AG04450 (cell line): ENCODE measurements at places on chromosomes 13 and 19.
A peak's percentile ranks its signal among the peaks of the same experiment; 100 is the strongest.

DNA sequence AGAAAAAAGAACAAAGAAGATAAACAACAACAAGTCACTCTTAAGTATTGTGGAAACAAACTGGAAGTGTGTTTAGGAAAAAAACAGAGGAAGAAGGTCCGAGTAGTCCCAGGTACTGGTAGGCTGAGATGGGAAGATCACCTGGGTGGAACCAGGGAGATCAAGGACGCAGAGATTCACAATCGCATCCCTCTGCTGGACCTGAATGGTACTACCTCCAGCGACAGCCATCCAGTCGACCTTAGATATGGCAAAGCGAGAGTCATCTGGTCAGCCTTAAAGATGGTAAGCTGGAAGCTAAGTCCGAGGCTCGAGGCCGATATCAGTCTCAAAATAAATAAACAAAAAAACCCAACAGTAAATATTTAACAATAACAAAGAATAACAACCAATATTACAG, 44.9 kb upstream of the ZNF91 start:
- DNase-seq, result no peak

DNA sequence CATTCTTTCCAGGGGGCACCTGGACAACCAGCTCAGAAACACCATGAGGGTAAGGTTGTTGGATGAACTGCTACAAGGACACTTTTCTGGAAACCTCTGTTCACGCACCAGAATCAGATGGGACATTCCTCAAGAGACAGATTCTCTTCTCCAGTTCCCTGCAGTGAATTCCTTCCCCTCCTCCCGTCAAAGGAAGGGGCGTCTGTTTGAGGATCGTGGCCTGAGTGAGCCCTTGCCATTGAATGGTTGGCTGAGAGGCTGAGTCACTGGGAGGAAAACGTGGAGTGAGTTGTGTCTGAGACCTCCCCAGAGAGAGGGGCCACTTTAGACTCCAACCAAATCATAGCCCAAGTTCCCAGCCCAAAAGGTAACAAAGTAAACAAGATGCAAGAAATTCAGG, 79.4 kb upstream of the ZNF507 start:
- DNase-seq, result no peak

DNA sequence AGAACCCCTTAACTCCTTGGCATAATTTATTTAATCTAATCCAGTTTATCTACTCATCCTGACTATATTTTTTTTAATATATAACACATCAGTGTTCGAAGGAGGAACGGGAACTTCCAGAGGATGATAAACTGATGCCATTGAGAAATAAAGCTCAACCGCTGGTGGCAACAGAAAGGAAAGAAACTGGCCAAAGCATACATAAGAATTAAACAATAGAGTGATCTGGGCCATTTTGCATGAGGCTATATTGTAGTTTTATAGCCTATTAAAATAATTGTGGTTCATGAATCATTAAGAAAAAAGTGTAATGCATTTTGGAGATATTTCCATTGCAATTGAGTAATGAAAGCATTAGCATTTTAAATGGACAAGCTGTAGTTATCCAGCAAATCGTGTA, 94.2 kb downstream of the FRY start:
- no peak for DNase-seq

DNA sequence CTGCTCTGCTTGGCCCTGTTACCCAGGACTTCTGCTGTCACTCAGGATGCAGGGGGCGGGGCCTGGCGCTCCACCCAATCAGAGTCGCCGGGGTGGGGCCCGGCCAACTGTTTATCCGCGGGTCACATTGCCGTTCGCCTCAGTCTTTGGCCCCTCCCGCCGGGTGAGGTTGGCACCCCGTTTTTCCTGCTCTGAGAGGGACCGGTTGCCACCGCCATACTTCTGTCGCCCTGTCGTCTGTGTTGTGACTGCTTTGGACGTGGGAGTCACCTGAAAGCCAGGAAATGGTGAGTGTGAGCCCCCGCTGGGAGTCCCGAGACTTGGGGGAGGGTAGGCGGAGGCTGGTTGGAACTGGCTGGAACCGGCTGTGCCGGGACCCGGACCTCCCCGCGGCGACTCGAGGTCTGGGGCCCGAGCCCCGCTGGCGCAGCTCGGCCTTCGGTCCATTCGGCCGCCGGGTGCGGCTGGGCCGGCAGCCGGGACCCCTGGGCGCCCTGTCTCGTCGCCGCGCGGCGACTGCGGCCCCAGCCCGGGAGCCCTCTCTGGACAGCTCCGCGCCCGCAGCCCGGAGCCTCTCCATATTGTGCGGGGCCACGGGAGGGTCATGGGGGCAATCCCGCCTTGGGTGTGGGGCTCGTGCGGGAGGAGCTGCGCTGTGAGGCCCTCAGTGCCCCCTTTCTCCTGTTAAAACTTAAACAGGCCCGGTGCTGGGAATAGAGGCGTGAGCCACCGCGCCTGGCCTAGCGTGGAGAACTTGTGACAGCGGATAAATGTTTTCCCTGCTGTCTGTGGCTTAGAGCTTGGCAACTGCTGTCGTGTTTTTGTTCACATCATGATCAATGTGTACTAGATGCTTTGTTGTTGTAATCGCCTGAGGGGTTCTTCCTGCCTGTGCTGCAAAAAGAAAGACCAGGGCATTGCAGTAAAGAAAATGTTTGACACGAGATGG, at the start of gene ZNF844:
ZNF844 (plus strand) TSS at position 142 of the 949 bp plus-strand sequence; CDS start at position 285, 143 bp downstream.
- peak; percentile 57 for DNase-seq

DNA sequence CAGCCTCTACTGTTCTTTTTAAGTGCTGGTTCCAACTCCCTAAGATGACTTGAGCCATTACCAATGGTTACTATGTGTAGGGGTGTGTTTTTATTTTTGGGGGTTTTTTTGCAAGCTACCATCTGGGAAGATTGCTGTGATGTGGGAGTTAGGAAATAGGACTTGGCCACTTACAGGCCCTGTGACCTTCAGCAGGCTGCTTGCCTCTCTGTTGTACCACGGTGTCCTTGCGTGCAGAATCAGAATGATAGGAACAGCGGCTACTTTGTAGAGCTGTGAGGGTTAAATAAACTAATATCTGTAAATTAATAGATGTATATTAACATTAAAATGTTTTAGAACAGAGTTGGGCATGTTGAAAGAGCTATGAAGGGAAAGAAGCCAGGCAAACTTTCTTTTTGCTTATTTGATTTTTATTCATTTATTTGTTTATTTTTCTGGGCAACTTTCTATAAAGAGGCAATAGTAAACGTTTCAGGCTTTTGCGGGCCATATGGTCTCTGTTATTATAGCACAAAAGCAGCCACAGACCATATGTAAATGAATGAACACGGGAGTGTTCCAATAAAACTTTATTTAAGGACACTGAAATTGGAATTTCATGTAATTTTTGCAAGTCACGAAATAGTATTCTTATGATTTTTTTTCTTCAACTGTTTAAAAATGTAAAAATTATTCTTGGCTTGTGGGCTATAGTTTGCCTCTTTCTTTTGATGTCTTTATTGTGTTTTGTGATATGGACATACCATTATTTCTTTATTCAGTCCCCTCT, 26.4 kb upstream of the EHD2 start:
- DNase-seq, result no peak

DNA sequence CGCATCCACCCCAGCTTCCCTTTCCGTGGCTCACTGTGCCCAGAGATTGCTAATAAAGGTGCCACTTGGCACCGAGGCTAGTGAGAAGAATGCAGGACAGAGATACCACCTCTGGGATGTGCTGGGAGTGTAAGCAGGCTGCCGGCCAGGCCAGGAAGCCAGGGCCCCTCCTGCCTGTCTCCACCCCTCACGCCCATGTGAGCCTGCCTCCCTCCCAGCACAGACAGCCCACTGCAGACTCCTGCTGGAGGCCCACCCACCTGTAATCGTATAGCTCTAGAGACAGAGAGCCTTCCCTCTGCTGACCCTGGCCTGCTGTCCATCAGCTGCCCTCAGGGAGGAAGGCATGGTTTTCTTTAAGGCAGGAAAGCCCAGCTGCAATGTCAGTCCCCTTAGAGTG, 13.9 kb downstream of the VSTM2B start:
- DNase-seq, result no peak

- peak; percentile 26 for DNase-seq
Measured at GRCh38 chr13:52195401-52195837, 36.0 kb upstream of the NEK3 start.

DNA sequence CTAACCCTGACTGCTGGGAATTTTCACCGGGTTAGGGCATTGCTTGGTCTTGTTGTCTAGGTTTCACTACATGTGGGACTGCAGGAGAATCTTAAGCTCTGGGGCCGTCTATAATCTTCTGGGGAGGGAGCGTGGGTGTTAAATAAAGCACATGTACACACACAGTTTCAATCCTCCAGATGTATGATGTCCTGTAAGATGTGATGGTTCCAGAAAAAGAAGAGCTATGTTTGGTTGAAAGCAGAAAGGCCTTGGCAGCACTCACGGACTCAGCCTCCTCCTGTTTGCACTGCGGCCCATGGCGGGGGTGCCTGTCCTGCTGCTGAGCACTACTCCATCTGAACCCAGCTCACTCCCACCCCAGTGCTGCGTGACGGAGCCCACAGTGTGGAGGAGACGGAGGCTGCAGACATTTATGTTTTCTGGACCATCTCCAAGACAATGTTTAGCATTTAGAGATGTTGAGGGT, 343.5 kb downstream of the TEX29 start:
- no peak for DNase-seq

DNA sequence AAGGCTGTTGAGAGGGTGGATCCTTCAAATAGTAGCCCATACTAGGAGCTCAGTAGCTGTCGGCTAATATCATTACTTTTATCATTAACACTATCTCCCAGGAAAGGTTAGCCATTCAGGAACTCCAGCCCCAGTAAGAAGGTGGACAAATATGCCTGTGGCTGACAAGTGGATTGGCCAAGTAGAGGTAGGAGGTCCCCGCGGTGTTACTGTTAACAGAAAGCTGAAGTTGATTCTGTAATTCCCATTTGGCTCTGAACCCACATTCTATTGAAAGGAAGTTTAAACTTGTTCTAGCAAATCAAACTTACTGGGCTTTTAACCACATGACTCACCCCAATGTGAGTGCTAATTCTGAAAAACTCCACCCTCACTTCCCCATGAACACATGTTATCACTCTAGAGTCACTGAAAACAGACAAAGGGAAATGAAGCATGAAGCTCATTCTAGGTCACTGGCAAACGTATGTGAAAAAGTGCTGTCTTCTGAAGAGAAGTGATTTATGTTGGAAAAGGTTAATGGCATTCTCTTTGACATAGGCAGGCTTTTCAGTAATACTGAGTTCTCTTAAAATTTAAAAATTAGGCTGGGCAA, 273.5 kb downstream of the FGF14 start:
- DNase-seq, result no peak

DNA sequence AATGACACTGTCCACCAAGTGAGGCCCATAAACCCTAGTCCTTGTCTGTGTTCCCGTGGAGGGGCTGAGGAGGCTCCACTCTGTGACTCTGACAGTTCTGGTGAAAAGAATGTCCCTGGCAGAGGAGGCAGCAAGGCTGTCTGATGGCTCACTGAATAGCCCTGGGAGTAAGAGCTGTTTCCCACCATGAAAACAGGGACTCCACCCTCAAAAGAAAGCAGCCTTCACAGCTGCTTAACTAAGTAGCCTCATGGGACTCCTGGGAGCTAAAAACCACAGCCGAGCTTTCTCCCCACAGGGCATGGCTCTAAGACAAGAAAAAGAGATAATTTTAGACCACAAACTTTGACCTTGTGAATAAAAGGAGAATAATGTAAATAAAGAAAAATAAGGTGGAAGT, 135.1 kb upstream of the FRY start:
- DNase-seq, result no peak

DNA sequence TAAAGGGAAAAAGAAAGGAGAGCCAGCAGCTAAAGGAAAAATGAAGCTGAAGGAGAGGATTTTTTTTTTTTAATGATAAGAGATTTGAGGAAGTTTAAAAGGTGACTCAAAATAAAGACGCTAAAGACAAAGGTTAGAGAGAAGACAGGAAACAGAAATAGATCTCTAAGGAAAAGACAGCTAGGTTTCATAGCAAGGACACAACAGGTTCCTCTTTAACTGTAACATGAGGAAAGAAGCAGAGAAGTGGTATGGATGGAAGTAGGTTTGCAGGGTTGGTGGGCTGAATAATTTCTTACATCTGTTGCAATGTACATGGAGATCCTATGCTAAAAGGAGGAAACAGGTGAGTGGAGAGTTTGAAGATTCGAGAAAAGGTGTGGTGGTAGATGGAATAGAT, 107.5 kb downstream of the MYCBP2 start:
- DNase-seq, result no peak

- DNase-seq, result no peak
Measured at GRCh38 chr13:46717275-46717674, 79.7 kb downstream of the ESD start.

GRCh38 chr19:53958168-53958571, 4.6 kb upstream of the CACNG8 start:
- DNase-seq, result no peak

DNA sequence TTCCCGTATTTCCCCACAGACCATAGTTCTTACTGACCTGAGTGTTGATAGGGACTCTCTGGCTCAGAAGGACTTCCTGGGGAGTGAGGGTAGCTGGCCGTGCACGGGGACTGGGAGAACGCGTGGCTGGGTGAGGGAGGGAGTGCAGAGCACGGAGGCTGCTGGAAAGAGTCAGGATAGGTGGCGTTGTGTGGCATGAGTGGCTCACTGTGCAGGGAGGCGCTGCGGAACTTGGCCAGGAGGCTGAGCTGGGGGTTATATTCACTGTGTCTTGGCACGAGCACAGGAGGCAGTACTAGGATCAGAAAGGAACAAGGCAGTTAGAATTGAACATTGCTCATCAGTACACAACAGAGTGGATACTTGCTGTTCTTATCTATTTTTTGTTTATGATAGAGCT, 47.4 kb downstream of the SMAD9 start:
- DNase-seq, result no peak

DNA sequence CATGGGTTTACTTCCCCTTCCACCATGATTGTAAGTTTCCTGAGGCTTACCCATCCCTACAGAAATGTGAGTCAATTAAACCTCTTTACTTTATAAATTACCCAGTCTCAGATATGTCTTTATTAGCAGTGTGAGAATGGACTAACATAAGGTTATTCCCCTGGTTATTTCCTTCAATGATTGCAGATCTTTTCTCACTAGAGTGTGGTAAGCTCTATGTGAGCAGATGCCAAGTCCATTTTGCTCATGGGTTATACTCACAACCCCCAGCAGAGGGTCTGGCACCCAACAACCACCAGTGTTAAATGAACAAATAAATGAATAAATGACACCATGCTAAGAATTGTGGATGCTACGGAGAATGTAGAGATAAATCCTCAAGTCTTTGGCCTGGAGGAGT, 472.8 kb downstream of the LIG4 start:
- no peak for DNase-seq

- DNase-seq, result no peak
Measured at GRCh38 chr13:98199480-98199879, 22.4 kb upstream of the RNF113B start.

- DNase-seq, result no peak
Measured at GRCh38 chr19:46124638-46125115, at the start of gene IGFL3. Gene IGFL3, minus strand, starts transcription at chr19:46124688. Its CDS starts 39 bp downstream, at chr19:46124649.

DNA sequence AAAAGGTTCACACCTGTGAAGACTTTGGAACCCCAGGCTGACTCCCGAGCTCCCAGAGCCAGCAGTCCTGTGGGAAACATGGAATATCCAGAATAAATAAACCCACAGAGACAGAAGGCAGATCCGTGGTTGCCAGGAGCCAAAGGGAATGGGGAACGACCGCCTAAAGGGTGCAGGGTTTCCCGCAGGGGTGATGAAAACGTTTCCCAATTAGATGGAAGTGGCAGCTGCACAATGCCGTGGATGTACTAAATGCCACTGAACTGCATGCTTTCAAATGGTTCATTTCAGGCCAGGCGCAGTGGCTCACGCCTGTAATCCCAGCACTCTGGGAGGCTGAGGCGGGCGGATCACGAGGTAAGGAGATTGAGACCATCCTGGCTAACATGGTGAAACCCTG, 23.4 kb upstream of the DPRX start:
- no peak for DNase-seq
